ENCODE measurements at places on chromosomes 6 and 20. TPM values are rescaled to one million over a fixed set of nuclear protein-coding genes. Genes with fewer than 3 reads are reported as not detected.

MBOAT1 gene
- total RNA-seq: 7.4 TPM

UNC93A gene
- not detected for total RNA-seq

APOM gene
- 0.96 TPM for total RNA-seq

KIF25 gene
- 0.72 TPM for total RNA-seq

CYP24A1 gene
- total RNA-seq: not detected

TREML2 gene
- 0.62 TPM for total RNA-seq

SLPI gene
- total RNA-seq: 151 TPM

GNMT gene
- total RNA-seq: 1.2 TPM

MEP1A gene
- not detected for total RNA-seq

BPIFB4 gene
- total RNA-seq: not detected

OR2B6 gene
- total RNA-seq: not detected

- H3K4me3 ChIP-seq: no peak overlapping the region
- no peaks in the 10 kb centered on the region for H3K36me3 ChIP-seq
- no peaks in the 10 kb centered on the region for H3K27me3 ChIP-seq
- H3K4me1 ChIP-seq: no peaks in the 10 kb centered on the region
- H3K27ac ChIP-seq: no peak overlapping the region
These were observed 52.5 kb downstream of the MMUT start for GRCh38 chr6:49410564-49410963.

DNA sequence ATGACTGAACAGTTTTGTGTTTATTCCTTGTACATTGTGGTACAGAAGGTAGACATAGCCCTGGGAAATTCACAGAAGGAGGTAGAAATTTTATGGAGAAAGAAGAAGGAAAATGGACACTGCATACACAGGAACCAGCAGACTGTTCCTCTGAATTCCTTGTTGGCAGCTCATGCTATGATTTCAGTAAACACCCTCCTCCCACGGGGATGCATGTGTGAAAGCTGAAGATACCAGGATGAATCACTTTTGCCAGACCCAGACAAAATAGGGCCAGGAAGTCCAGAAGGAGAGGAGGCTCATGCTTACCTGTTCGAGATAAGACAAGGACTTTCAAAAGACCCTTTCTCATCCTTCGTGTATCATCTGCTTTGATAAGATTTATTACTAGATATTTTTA is 110.3 kb upstream of the GGTLC1 start:
- no peaks in the 10 kb centered on the region for H3K27me3 ChIP-seq
- H3K27ac ChIP-seq: no peak overlapping the region
- no peak for DNase-seq
- no peak overlapping the region for H3K4me3 ChIP-seq
- no peaks in the 10 kb centered on the region for H3K4me1 ChIP-seq

GRCh38 chr6:132932588-132932987 is 118.2 kb downstream of the RPS12 start:
- H3K4me1 ChIP-seq: no peaks in the 10 kb centered on the region
- H3K36me3 ChIP-seq: no peaks in the 10 kb centered on the region
- no peak overlapping the region for H3K27ac ChIP-seq

DNA sequence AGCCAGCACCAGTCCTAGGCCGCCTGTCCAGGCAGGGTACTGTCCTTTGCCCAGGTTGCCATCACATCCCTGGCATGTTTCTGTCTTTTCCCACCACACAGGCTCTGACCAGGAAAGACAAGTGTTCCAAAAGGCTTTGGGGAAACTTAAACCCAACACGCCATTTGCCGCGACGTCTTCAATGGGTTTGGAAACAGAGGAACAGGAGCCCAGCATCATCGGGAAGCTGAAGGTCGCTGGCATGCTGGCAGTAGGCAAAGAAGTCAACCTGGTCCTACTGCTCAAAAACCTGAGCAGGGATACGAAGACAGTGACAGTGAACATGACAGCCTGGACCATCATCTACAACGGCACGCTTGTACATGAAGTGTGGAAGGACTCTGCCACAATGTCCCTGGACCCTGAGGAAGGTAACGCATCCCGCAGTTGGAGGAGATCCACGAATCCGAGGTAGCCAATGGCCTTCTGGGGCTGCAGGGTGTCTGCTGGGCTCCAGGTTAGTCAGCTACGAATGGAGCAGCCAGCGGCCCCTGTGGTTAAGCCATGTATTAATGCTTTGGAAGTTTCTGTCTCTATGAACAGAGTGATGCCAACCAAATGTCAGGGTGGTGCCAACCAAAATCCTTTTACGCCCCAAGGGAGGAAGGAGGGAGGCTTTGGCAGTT is 36.2 kb downstream of the TGM3 start:
- no peaks in the 10 kb centered on the region for H3K4me1 ChIP-seq
- DNase-seq: no peak
- no peaks in the 10 kb centered on the region for H3K36me3 ChIP-seq

- no peak overlapping the region for H3K27ac ChIP-seq
- H3K4me3 ChIP-seq: no peak overlapping the region
- H3K27me3 ChIP-seq: no peaks in the 10 kb centered on the region
These were observed 50.0 kb downstream of the CDH26 start for GRCh38 chr20:60008130-60008808.

DNA sequence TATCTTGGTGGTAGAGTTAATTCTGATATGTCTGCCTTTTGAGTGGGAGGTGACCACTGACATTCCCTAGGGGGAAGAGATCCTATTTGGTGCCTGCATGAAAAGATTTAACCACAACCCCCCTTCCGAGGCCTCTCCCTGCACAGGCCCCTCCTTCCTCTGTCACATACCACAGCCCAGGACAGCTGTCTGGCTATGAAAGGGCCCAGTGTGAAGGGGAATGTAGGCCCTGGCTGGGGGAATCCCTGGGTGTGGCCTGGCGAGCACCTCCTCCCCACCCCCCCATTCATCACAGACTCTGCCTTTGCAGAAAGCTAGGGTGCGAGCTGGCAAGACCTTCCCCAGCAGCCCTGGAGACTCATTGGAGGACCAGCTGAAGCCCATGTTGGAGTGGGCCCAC is 27.4 kb upstream of the MAPRE1 start:
- H3K27ac ChIP-seq: no peak overlapping the region
- no peaks in the 10 kb centered on the region for H3K36me3 ChIP-seq
- no peaks in the 10 kb centered on the region for H3K4me1 ChIP-seq
- no peak overlapping the region for H3K4me3 ChIP-seq
- no peak for DNase-seq
- H3K27me3 ChIP-seq: no peaks in the 10 kb centered on the region

DNA sequence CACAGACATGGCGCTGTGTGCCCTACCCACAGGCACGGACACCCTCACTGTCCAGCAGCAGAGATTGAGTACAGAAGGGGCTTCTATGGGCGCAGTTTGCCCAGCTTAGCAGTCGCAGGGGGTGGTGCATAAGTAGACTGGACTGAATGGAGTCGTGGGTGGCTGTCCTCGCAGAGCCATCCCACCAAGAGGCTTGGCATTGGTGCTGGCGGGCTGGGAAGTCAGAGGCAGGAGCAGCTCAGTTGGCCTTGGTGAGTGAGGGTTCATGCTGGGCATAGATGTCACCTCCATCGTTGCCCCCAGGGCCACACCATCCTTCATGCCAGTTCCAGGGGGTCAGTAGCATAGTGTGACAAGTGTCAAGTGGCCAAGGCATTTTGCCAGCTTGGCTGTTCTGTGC is 25.2 kb downstream of the SUMO4 start:
- H3K27me3 ChIP-seq: no peaks in the 10 kb centered on the region
- no peaks in the 10 kb centered on the region for H3K36me3 ChIP-seq
- DNase-seq: no peak
- no peak overlapping the region for H3K4me3 ChIP-seq
- no peak overlapping the region for H3K27ac ChIP-seq

DNA sequence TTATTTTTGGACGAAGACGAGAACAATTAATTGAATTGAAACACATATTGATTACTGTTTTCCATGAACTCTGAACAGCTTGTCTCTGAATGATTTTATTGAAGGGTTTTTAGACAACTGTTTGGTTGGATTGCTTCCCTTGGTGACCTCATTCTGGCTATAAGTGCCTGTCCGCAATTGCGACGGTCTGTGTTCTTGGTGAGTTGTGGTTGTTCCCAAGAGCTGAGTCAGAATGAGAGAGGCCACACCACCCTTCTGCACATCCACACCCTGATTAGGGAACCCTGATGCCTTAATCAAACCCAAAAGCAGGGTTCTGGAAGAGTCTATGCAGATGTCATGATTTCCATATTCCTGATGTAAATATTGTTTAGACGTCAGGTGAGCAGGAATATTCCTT is 747.0 kb downstream of the PTPRT start:
- H3K4me3 ChIP-seq: no peak overlapping the region
- DNase-seq: no peak
- no peaks in the 10 kb centered on the region for H3K36me3 ChIP-seq
- no peaks in the 10 kb centered on the region for H3K4me1 ChIP-seq
- H3K27me3 ChIP-seq: no peaks in the 10 kb centered on the region
- H3K27ac ChIP-seq: no peak overlapping the region

DNA sequence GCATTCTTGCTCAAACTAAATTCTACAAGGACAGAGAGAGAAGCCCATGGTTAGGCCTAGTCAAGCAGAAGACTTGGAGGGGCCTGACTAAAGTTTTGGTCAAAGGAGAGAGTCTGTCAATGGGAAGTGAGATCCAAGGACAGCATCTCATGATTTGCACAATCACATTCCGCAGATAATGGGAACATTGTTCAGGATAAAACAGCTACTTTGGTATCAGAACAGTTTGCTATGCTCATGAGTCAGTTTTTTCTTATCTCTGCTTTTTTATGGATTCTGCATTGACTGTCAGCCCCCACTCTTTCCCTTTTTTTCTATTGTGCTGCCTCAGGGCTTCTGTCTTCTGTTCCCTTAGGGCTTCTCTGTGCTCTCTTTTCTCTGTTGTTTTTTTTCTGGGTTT is 28.6 kb downstream of the AKAP7 start:
- H3K27ac ChIP-seq: no peak overlapping the region
- no peaks in the 10 kb centered on the region for H3K36me3 ChIP-seq
- no peak for DNase-seq
- H3K4me3 ChIP-seq: no peak overlapping the region
- H3K4me1 ChIP-seq: no peaks in the 10 kb centered on the region

GRCh38 chr20:58596750-58597248 is 54.3 kb upstream of the STX16 start:
- peak; percentile 70 for DNase-seq
- H3K4me1 ChIP-seq: no peaks in the 10 kb centered on the region
- H3K4me3 ChIP-seq: no peak overlapping the region

GRCh38 chr6:148791372-148791771 is 44.5 kb downstream of the UST start:
- H3K27ac ChIP-seq: no peak overlapping the region
- no peak for DNase-seq
- no peaks in the 10 kb centered on the region for H3K36me3 ChIP-seq
- no peaks in the 10 kb centered on the region for H3K27me3 ChIP-seq
- no peak overlapping the region for H3K4me3 ChIP-seq

All from aorta (tissue), 5 donors.